ENCODE measurements at places on chromosomes 3 and 15.

DNA sequence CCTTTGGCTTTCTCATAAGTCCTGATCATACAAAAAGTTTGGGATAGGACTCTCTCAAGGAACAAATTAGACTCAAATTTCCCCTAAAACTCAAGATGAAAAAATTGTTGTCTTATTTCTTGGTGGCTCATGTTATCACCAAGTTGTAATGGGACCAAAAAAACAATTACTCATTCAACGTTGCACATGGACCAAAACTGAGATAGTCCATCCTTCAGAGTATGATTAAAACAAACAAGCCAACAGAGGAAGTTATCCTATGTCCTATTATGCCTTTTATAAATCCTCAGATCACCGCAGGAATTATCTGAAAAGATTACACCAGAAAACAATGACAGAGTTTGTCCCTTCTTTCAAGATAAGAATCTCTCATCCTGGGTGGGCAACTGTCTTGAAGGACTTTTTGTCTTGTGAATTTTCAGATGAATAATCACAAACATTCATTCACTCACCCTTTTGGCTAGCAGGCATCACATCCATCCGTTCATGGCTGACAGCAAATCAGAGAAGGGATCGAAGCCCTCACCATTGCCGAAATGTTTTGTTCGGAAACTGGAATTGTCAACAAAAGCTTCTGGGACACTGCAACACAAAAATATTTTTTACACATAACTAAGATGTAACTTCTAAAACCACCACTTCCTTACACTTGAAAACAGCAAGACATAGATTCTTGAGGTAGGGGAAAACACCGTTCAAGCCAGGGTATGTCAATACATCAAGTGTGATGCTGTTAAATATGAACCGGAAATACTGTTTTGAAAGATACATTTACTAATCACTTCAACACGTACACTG, 90.4 kb downstream of the FOXP1 start:
- no peak for DNase-seq

DNA sequence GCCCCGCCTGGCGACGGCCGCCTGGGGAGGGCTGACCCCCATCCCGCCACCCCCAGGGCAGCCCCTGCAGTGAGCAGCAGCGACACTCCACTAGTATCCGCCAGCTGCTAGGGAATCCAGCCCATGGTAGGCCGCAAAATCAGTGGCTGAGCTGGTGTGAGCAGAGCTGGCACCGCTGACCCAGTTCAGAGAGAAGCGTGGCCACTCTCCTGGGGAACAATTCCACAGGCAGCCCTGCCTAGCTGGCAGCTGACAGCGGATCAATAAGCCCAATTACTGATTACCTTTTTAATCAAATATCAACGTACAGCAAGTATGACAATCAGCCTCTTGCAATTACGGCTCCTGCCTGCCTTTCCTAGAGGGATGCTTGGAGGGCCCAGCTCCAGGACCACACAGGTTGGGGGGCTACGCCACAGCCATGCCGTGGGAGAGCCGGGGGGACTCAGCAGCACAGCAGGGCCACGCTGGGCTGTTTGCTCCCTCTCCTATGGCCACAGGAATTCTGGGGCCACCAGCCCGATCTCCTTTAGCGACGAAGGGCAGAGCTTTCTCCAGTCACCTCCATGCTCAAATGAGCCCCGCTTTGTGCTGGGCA, 13.9 kb downstream of the DNAJB8 start:
- DNase-seq: no peak

DNA sequence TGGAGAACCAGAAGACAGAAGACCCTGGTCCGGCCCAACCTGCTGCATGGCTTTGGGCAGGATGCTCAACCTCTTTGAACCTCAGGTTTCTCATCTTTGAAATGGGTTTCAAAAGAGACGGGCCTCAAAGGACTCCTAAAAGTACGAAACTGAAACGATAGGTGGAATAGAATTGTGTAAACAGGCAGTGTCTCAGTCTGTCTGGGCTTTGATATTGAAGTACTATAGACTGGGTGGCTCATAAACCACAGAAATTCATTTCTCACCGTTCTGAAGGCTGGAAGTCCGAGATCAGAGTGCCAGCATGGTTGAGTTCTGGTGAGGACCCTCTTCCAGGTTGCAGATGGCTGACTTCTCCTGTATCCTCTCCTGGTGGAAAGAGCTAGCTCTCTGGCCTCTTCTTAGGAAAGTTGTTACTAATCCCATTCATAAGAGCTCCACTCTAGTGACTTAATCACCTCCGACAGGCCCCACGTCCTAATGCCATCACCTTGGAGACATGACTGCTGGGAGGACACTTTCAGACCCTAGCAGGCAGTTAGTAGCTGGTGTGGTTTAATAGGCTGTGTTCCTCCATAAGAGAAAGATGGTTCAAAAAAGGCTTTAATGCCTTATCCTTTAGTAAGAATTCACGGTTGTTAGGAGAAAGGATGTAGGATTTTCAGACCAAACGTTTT, 35.7 kb downstream of the SSUH2 start:
- DNase-seq: no peak

DNA sequence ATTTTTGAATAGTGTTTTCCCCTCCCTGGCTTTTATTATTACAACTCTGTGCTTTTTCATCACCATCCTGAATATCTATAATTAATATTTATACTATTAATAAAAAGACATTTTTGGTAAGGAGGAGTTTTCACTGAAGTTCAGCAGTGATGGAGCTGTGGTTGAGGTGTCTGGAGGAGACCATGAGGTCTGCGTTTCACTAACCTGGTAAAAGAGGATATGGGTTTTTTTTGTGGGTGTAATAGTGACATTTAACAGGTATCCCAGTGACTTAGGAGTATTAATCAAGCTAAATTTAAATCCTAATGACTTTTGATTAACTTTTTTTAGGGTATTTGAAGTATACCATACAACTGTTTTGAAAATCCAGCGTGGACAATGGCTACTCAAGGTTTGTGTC, 24.4 kb downstream of the CTNNB1 start:
- DNase-seq: no peak

GRCh38 chr3:7075117-7075516, 214.2 kb downstream of the GRM7 start:
- no peak for DNase-seq

DNA sequence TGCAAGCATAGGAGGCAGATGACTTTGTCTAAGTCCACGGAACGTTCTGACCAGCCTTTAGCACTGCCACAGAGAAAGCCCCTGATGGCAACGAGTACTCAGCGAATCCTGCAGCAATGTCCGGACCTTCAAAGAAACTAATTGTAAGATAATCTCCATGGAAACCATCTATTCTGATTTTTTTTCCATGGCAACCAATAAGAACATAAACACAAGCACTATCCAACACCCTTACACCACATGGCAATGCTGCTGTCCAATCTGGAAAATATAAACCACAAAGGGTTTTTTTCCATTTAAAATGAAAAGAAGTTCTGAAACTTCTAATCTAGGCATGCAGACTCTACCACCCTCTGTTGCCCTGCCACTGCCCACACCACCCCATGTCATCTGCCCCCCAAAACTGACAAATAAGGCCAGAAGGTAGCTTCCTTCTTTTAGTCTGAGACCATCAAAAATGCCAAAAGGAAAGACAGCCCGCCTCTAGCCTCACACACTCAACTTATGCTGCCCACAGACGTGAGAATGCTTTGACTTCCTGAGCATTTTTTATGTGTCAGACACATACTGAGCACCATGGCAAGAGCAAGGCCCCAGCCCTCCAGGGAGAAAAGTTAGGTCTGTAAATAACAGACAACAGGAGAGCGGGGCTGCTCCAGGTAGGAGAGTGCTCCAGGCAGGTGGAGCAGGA, 44.5 kb downstream of the POC1A start:
- no peak for DNase-seq

DNA sequence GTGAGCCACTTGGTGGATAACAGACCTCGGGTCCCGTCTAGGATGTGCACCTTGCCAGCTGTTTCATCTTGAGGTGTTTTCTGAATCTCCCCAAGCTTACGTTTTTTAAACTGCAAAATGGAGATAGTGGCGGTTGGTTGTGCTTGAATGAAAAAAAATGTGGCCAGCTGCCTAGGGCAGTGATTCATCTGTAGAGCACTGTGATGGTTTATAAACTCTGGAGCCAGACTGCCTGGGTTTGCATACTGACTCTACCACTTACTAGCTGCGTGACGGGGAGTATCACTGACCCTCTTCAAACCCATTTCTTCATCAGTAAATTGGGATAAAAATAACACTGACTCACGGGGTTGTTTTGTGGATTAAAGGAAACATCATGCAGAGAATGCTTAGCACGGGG, 159.1 kb downstream of the CHL1 start:
- DNase-seq: no peak
